Stimulated activated CD8-positive, alpha-beta memory T cell treated with anti-CD3 and anti-CD28 coated beads, Interleukin-2, amount 100 ng/mL, for 1 hour (primary cell): ENCODE measurements at places on chromosomes 2 and 18.

- no peak for DNase-seq
Observed at GRCh38 chr2:216316743-216317142, 55.5 kb downstream of the MARCHF4 start.

GRCh38 chr2:219973136-219973535 is 345.7 kb downstream of the SLC4A3 start:
- no peak for DNase-seq

DNA sequence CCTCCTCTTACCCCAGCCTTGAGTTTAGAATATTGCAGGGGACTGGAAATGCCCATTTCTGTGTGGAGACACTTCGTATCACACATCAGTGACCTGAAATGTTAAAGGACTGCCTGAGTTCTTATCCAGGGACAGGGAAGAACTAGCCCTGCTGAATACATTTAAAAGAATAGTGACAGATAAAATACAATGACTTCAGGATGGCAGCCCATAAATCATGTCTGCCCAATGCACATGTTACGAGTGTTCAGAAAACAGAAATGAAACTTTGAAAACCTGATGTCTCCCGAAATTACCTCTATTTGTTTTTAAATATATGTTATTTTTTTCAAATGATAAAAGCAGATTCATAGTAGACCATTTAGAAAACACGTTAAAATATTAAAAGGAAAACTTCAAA is 22.3 kb upstream of the RAB12 start:
- DNase-seq = no peak

DNA sequence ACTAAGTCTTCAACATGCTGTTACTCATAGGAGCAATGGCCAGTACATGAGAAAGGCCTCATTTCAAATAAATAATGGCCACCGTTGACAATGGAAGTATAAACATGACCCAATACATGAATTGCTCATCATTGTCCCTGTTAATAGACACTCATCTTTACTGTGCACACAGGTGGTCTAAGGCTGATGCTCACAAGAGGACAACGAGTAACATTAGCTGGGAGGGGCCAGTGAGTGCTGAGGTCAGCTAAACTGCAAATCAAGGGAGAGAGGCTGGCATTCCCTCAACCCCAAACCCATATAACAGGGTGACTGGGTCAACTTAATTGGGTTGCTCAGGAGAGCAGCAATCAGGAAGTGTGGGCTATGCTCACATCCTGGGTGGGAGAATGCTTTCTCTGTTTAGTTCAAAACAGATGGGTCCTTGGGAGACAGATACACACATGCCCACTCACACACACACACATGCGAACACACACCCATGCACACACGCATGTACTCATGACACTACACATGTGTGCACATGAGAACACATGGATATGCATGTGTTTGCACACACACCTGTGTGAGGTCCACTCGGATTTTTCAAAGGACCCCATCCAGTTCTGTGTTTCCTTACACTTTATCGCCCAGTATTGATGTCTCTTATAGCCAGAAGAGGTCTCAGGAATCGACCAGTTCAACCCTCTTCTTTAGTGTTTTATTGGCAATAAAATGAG is 172.0 kb downstream of the INHBB start:
- DNase-seq = no peak

DNA sequence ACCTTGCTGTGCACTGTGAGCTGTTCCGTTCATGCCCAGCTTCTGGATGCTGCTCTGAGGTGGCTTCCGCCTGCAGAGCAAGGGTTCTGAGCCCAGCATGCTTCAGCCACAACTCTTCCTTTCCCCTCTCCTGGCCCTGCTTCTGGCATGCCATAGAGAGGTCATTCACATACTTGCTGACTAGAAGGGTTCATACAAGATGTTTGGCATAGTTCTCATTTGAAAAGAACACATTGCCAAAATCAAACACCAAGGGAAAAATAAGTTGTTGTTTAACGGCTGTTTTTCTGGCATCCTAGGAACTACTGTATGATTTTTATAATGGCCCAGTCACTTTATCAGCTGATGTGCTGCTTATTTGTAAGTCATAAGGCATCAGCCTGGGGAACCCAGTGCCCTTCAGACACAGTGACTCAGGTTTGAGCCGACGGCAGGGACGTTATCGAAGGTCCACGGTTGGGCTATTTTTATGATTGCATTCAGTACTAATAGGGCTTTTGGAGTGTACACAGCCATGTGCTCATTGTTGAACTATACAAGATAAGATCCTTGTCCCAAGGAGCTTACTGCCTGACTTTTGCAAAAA is 53.9 kb upstream of the CTAGE1 start:
- no peak for DNase-seq

- no peak for DNase-seq
Observed at GRCh38 chr2:108316461-108317258, 28.0 kb downstream of the SULT1C2 start.

- no peak for DNase-seq
Observed at GRCh38 chr2:172655091-172655837, 80.4 kb upstream of the RAPGEF4 start.

- DNase-seq = no peak
Observed at GRCh38 chr18:61225336-61225735, 107.9 kb upstream of the CDH20 start.

DNA sequence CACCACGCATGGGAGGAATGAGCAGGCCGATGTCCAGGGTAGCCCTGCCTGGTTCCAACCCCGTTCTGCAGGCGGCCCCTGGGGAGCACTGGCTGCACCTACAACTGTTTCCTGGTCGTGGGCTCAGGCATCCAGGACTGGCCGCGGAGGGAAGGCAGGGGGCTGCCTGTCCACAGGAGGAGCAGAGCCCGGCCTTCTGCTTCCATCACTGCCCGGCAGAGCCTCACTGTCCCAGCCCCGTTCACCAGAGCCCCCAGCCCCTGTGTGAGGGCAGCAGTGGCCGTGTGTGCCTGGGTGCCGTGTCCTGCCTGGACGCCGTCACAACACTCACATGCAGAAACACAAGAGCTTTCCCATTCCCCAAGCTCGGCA is 56.2 kb downstream of the KCNG2 start:
- no peak for DNase-seq

DNA sequence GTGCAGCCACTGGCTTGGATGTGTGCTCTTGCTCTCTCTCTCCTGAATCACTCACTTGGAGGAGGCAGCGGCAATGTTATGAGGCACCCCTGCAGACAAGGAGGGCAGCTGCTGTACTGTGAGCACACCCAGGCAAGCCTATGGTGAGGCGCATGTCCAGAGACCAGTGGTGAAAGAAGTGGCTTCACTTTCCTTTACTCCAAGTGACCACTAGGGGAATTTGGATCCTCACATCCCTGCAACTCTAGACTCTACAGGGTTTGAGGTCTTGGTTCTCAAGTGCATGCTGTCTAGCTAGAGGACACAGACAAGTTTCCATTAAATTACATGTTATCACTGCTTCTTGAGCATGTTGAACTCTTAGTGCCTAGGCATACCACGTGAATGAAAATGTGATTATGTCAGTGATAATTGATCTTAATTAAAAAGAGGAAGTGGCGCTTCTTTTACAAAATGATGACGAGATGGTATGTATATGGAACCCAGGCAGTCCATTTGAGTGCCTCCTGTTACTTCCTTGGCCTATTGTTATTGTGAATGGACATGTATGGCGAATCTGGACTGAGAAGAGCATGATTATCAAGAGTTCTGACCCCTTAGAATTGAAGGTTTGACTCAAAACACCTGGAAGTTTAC is 181.0 kb upstream of the CDH2 start:
- no peak for DNase-seq

- DNase-seq = no peak
Observed at GRCh38 chr18:79515944-79516351, 120.2 kb downstream of the NFATC1 start.

- no peak for DNase-seq
Observed at GRCh38 chr2:57884281-57884680, 162.3 kb upstream of the VRK2 start.

DNA sequence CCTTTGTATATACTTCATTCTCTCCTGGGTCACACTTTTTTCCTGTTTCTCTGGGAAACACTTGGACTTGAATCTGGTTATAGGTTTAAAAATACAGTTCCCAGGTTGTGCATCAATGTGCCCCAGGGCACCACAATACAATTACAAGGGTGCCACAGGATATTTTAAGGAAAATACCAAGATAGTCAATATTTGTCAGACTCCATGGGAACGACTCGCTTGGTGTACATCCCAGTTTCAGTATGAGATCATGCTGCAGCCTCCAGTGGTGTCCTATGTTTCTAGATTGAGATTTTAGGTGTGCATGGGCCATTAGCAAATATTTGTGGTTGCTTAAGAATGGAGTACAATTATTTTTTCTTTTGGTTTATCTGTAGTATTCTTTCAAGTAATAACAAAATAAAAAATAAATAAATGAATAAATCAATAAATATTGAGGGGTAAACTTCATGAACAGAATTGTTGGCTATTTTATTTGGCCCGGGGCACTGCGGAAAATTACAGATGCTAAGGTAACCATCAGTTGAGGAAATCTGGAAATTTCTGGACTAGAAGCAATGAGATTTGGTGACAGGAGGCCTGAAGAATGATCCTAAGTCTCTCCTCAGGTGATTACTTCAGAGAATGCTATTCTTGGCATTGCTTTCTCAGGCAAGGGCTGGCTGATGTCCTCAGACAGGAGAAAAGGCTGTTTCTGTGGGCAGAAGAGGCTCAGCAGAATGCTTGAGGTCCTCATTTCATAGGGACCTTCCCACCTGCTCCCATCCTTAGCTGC is 649.3 kb upstream of the SOX11 start:
- DNase-seq = no peak

DNA sequence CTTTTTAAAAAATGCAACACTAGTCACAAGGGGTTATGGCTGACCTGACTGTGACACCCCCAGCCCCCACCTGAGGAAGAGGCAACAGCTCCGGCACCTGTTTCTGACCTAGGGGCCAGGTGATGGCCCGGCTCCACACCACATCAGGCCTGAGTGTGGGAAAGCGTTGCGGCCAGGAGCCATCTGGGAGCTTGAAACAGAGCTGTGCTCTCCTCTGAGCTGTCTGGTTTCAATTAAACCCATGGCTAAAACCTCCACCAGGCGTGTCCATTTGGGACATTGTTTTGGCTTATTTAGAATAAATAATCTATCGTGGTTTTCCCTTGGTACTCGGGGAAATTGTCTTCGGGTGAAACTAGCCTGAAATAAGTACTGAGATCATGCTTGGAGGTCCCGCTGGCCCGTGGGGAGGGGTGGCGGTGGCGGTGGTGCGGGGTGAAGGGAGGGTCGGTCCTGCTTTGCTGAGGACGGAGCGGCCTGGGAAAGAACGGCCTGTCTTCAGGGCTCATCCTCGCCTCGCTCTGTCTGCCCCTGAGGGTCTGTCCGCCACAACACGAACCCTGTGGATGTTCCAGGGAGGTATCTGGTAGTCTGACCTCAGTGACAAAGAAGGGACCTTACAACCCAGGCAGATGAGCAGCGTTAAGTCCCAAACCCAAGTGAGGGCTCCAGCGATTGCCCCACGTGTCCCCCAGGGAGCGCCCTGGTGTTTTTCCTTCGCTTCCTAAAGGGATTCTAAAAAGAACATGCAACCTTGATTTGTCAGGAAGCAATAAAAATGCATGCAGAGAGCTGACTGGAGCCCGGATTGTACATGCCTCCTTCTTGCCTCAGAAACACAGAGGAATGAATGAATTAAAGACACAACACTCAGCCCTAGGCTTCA is 58.7 kb downstream of the IL1RL2 start:
- DNase-seq = no peak

- no peak for DNase-seq
Observed at GRCh38 chr2:174971868-174972781, 33.1 kb downstream of the CHN1 start.

- DNase-seq = no peak
Observed at GRCh38 chr2:237555560-237555959, 10.8 kb upstream of the PRLH start.

DNA sequence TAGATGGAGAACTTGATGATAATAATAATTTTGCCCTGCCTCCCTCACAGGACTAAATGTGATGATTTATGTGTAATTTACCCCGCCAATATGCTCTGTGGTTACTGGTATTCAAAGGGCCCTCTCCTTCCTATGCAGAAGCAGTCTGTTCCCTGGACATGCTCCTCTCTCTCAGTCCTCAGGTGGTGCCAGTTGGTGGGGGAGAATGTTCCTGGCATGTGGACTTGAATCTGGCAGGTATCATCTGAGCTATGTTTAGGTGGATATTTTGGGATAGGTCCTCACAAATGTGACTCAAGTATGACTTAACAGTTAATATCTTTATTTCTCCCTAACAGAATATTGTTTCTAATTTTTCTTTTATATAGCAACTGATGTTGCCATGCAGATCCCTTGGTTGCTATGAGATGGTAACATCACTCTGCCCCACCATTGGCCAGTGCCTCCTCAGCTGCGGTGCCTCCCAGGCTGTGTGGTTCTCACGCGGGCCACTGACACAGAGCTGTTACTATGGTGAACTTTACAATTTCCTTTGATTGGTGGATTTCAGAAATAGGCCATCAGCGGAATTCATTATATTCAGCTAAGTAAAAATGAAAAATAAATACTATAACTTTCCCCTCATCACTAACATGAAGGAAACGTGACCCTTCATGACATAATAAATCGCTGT is 106.7 kb upstream of the PELI1 start:
- DNase-seq = no peak

- DNase-seq = no peak
Observed at GRCh38 chr18:77495982-77496690, 246.5 kb downstream of the GALR1 start.

GRCh38 chr2:109517118-109517889 is 96.5 kb downstream of the SEPTIN10 start:
- DNase-seq = no peak

- no peak for DNase-seq
Observed at GRCh38 chr2:15391751-15392150, 169.4 kb downstream of the NBAS start.

DNA sequence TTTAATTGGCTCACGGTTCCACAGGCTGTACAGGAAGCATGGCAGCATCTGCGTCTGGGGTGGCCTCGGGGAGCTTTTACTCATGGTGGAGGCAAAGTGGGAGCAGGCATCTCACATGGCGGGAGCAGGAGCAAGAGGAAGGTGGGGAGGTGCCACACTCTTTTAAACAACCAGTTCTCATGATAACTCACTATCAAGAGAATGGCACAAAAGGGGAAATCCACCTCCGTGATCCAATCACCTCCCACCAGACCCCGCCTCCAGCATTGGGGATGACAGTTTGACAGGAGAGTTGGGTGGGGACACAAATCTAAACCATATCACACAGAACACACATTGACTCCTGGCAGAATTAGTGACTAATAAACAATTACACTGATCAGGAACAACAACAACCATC is 68.6 kb upstream of the ACKR3 start:
- DNase-seq = no peak

DNA sequence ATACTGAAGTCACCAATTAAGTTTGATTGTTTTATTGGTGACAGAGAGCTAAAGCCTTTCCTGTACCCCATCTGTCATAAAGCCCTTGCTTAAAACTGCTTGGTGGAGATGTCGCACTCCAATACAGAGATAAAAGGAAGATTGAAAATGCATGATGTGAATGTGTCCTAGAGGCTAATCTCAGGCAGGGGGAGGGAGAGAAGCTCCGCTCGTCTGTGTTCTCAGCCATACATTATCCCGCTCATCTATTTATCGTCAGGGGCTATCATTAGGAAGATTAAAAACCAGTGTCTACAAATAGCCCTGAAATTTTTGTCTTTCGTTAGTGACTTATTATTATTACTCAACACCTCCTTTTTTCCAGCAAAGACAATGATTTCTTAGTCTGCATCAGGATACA is 110.3 kb downstream of the CMPK2 start:
- DNase-seq = no peak
